ENCODE measurements at places on chromosomes 4 and X.

- no peak for DNase-seq
Observed at GRCh38 chr4:143178923-143179322, 5.8 kb upstream of the USP38 start.

DNA sequence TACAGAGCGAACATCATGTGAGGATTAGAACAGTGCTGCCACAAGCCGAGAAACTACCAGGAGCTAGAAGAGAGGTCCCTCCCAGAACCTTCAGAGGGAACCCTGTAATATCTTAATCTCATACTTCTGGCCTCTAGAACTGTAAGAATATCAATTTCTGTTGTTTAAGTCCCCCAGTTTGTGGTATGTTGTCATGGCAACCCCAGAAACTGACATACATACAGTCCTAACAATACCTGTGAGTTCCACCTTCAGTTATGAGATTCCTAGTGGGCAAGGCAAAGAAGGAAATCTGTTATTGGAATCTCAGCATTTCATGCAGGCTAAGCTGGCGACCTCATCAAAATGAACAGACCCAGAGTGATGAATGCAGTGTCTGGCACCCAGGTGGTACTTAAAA lies 42.5 kb downstream of the ZBTB49 start:
- no peak for DNase-seq

- no peak for DNase-seq
Observed at GRCh38 chrX:71619986-71620385, 1.7 kb upstream of the CXCR3 start.

- no peak for DNase-seq
Observed at GRCh38 chr4:3111461-3111860, 37.0 kb downstream of the HTT start.

GRCh38 chr4:80926891-80927290 lies 103.6 kb upstream of the BMP3 start:
- DNase-seq: no peak

DNA sequence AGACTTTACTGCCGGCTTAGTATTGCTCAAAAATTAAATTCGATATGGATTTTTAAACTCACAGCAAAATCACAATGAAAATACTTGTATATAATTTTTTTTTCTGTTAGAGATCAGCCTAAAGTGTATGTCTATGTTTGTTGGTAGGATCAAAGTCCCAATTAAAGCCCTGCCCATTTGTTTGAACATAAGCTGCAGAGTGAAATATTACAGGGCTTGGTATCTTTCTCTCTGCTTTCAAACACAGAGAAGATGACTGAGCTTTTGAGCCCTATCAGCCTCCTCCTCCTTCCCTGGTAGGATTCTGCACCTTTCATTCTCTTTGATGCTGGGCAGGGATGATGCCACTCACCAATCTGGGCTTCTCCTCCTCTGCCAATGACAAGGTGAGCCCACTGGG lies 345.4 kb downstream of the PPP1R2C start:
- DNase-seq: no peak

GRCh38 chrX:38857736-38858523 lies 56.7 kb downstream of the MID1IP1 start:
- DNase-seq: no peak

DNA sequence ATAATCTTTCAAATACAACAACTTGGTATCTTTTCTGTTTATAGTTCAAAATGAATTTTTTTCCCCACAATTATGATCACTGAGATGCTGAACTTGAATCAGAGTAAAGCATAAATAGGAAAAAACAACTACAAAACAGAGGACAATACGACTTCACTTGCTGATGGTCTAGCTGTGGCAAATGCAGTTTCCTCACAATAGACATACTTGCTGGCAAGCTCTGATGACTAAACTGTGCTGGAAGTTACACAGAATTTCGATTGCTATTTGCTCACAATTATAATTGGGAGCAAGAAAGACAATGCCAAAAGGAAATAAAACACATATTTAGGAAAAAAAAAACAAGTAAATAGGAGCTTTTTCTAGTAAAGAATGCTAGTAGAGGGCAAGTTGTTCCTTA lies 14.7 kb downstream of the VEGFC start:
- DNase-seq: no peak

GRCh38 chrX:794311-794710 lies 163.7 kb downstream of the SHOX start:
- DNase-seq: no peak

- no peak for DNase-seq
Observed at GRCh38 chrX:123818243-123818642, 41.6 kb upstream of the XIAP start.

DNA sequence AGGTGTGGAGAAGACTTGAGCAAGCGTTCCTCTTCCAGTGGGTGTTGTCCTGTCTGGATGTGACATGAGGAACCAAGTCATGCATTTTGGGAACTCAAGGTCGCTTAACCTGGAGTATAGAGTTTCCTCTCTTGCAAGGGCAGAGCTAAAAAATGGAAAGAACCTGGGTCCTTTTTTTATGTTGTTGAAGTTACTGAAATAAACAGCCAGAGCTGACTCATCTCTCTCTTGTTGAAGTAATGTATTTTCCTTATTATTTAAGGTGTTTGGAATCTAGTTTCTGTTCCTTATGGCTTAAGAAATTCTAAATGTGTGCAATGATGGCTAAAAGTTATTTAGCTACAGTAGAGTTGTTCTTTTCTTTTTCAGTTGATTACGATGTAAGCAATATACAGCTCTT lies 314.5 kb downstream of the CAMK2D start:
- no peak for DNase-seq

DNA sequence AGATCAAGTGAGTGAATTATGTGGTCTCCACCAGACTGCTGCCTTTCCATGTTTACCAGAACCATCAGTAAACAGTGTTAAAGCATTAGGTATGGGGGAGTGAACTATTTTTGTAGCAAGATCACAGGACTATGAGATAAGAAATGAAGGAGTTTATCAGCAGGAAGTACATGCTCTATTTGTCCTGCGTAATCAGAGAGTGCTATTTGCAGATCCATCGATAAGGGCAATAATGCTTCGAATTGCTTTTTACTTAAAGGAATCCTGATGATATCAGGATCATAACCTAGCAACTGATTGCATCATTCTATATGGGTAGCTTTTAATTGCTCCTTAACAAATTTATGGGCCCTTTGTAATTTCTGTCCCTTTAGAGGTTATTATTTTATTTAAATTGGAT lies 57.1 kb downstream of the RBM46 start:
- no peak for DNase-seq

DNA sequence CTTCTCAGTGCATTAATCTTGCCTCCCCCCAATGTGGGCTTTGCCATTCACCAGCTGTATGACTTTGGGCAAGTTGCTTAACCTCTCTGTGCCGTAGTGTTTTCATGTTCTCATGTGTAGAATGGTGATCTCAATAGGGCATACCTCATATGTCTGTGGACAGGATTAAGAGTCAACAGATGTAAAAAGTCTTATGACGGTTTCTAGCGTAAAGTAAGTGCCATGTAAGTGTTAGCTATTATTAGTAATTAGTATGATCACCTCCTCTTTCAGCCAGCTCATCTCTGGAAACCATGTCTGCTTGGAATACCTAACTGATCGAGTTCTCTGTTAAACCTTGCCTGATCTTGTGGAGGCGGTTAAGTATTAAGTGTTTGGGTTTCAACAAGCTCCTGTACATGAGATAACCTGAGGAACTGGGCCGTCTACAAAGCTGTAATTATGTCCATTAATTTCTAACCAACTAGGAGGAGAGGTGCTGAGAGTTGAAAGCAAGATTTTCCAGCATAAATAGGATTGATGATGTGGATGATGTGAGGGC lies 66.3 kb downstream of the TSC22D3 start:
- DNase-seq: no peak

- no peak for DNase-seq
Observed at GRCh38 chr4:101229116-101229515, 118.2 kb downstream of the PPP3CA start.

GRCh38 chrX:116384406-116384954 lies 51.9 kb upstream of the SLC6A14 start:
- DNase-seq: no peak

DNA sequence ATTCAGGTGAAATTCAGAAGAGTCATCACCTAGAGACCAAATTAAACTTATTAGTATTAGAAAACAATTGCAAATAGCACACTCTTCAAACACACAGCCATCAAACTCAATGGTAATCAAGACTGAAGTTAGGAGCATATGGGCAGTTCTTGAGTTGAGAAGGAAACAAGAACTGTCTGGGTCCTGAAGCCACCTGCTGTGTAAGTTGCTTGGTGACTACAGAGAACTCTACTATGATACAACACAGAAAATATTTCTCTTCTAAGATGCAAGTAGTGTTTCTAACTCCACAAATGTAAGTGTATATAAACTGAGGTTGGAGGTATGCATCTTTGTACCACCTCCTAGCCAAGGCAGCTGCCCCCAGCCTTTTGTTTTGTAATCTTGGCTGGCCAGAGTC lies 325 bp upstream of the PF4V1 start:
- DNase-seq: no peak

GRCh38 chr4:126604268-126604867 lies 1028.4 kb upstream of the INTU start:
- no peak for DNase-seq

DNA sequence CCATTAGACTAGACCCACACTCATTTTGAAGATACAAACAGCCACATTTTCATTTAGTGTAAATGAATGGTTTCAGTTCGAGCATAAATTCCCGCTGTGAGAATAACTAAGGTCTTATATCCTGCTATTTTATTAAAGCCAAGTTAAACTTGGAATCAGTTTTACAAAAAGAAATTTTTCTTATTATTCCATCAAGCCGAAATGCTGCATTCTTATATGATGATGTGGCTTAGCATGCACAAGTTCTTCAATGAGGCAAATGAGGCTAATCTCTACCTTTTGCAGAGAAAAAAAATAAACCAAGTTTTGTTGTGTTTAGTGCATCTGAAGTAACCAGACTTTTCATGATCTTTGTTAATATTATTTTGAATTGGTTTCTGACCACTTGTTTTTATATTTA lies 953.9 kb upstream of the PCDH10 start:
- DNase-seq: no peak

- no peak for DNase-seq
Observed at GRCh38 chrX:30570505-30570904, 7.1 kb downstream of the TASL start.

GRCh38 chrX:151801980-151802379 lies 67.4 kb downstream of the CNGA2 start:
- no peak for DNase-seq

GRCh38 chr4:80776168-80776567 lies 254.3 kb upstream of the BMP3 start:
- no peak for DNase-seq

GRCh38 chrX:120310861-120311726 lies at the start of gene TMEM255A:
Gene TMEM255A, minus strand, starts transcription at chrX:120311461. Its CDS starts 152 bp downstream, at chrX:120311309.
- no peak for DNase-seq

GRCh38 chr4:8278421-8279287 lies 9.1 kb downstream of the HTRA3 start:
- DNase-seq: no peak

DNA sequence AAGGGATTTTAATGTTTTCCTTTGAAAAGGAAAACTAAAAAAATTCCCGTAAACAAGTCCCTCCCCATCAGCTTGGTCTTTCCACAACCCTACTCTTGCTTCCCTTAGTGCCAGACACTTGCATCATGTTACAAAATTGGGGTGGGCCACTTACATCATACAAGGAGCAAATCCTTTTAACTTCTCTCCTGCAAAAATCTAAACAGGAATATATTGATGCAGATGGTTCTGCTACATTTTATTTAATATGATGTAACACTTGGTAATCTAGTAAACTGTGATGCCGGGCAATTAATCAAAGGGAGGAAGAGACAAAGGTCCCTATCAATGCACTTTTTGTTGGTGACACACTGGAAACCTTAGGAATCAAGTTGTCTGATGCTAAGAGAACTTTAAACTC lies 125.3 kb downstream of the UBE2K start:
- no peak for DNase-seq

DNA sequence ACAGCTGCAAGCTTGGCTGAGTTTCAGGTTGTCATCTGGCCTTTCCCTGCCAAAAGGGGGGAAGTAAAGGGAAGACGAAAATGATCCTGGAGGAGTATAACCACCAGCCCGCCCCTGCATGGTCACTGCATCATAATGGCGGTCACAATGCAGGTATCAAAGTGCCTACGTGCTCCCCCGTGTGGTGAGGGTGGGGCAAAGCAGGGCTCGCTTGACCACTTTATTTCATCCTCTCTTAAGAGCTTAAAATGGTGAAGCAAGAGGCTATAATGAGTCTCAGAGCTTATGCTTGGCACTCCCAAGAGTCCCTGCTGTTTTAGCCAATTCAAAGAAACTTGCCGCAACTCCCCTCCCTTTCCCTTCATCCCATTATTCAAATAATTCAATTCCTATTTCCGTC lies 105.6 kb downstream of the APOOL start:
- DNase-seq: no peak

DNA sequence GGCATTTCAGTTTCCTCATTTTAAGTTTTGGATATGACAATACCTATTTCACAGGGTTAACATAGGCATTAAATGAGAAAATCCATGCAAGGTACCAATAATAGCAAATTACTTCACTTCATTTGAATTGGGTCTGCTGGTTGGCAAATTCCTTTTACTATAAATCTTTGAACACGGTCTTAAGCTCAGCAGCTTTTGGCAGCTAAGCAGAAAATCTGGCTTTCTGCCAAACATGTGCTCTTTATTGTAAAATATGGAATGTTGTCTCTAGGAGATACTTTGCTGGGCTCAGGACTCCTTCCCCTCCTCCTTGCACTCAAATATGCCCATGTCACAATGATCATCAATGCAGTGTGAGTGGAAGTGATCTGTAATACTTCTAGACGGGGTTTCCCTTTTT lies 16.8 kb upstream of the DMP1 start:
- DNase-seq: no peak

DNA sequence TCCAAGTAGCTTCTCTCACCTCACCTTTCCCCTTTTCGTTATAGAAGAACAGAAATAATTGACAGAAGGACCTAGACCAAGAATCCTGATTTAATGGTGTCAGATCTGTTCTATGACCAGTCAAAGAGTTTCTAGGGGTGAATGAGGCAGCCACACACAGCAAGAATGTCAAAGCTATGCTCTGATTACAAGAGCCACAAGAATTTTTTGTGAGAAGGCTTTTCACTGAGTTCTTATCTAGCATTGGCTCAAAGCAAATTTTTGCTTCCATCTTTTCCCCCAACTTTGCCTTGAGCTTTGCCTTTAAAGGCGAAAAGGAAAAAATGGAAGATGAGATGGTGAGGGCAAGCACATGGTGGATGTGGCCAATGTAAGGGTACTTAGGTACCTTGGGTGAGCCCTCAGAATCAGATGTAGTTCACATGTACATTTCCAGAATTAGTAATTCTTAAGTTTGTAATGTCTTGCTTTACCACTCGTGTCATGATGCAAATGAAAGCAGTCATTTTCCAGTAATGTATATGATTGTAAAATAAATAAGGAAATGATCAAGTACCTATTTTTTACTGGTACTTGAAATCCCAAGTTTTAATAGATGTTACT lies 23.5 kb downstream of the FMR1 start:
- no peak for DNase-seq

All from stimulated activated CD8-positive, alpha-beta memory T cell treated with anti-CD3 and anti-CD28 coated beads, Interleukin-15, amount 100 ng/mL, for 24 hours (primary cell).